WERI-Rb-1 (cell line): ENCODE measurements at places on chromosomes 2 and 18.

GRCh38 chr18:10564975-10565773, 39.3 kb downstream of the NAPG start:
- no peak for DNase-seq

DNA sequence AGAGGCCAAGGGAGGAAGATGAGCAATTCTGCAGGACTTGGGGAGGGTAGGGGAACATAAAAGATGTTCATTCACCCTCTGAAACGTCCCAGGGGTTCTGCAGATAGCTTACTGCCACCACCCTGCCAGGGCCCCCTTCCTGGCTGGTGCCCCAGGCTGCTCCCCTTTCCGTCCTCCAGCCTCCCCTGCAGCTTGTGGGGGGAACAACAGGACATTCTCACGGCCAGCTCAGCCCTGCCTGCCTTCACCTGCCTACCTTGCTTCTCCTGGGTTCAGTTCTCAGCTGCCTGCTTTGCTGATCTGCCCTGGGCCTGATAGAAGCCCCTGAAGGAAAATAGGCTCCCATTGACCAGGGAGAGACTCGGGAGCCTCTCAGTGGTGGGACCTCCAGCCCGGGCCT, 251.1 kb downstream of the CELF4 start:
- no peak for DNase-seq

- no peak for DNase-seq
Measured at GRCh38 chr2:128457006-128457604, 138.4 kb upstream of the HS6ST1 start.

GRCh38 chr2:241011751-241012510, 13.5 kb downstream of the SNED1 start:
- no peak for DNase-seq
